ENCODE measurements at places on chromosomes 5 and 9.

DNA sequence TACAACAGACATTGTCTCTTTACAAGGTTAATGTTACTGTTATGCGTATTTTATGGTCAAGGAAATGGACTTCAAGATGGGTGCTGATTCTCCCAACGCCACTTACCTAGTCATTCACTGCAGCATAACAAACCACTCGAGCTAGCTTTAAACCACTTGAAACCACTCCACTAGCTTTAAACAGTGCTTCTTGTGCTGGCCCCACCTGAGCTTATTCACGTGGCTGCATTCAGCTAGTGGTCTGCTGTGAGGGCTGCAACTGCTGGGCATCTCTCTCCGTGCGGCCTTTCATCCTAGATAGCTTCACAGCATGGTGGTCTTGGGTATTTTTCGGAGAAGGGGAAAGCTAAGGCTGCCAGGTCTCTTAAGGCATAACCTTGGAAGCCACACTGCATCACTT, 3.5 kb upstream of the HRH2 start:
- no peak for DNase-seq

DNA sequence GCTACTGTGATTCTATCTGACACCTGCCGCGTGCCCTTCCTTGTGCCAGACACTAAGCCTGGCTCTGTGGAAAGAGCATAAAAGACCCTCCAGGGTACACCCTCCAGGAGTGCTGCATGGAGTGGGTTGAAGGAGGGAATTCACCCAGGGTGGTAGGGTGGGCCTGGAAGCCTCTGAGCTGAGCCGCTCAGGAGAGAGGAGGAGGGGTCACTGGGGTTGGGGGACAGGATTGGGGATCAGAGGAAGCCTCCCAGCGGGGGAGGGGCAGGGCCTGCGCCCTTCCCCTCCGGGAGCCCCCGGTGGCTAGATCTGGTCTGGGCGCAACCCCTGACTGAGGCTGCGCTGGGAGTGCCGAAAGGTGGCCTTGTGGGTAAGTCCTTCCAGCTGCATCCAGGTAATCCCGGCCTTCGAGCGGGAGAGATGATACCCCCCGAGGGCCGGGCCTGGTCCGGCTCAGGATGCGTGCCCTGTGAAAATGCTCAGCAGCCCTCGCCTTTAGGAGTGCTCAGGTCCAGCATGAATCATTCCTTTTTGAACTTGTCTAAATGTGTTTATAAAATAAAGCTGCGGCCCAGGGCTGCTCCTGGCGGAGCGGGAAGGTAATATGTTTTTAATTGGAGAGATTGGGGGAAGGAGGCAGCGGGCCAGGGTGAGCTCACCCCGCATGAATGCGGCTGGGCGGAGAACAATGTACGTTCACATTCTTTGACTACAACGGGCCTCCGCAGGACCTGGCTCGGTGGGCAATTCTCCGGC, 118.1 kb upstream of the SMIM23 start:
- DNase-seq = no peak

DNA sequence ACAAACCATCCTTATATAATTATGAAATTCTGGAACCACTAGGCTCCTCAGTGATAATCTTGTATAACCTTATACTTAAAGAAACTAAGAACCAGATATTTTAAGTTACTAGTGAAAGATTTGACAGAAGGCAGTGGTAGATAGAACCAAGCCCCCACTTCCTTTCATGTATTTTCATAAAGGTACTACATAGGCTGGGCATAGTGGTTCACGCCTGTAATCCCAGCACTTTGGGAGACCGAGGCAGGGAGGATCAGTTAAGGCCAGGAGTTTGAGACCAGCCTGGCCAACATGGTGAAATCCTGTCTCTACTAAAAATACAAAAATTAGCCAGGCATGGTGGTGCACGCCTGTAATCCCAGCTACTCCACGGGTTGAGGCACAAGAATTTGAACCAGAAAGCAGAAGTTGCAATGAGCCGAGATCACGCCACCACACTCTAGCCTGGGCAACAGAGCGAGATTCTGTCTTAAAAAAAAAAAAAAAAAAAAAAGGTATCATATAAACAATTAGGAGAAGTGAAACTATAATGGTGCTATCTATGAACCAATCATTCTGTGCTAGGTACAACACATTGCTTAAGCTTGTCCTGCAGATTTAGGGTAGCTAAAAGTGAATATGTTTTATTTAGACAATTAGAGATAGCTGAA, 27.9 kb upstream of the DTWD2 start:
- DNase-seq = no peak

- DNase-seq = no peak
These were observed 275.7 kb upstream of the MSX2 start for GRCh38 chr5:174448662-174449061.

DNA sequence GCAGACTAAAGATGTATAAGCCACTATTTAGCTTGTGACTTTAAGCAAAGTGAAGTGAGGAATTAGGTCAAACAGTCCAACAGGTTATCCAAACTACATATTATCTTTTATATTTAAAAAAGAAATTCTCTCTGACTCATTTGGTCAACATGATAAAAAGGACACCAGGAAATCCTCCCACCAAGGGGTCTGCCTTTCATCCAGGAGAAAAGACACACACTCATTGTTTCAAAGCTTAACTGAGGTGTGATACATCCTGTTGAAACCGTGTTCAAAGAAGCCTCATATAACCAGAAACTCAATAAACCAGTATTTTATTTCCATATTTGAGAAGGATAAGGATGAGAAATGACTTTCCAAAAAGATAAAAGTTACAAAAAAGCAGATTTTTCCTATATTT, 417.1 kb downstream of the HCN1 start:
- DNase-seq = no peak

DNA sequence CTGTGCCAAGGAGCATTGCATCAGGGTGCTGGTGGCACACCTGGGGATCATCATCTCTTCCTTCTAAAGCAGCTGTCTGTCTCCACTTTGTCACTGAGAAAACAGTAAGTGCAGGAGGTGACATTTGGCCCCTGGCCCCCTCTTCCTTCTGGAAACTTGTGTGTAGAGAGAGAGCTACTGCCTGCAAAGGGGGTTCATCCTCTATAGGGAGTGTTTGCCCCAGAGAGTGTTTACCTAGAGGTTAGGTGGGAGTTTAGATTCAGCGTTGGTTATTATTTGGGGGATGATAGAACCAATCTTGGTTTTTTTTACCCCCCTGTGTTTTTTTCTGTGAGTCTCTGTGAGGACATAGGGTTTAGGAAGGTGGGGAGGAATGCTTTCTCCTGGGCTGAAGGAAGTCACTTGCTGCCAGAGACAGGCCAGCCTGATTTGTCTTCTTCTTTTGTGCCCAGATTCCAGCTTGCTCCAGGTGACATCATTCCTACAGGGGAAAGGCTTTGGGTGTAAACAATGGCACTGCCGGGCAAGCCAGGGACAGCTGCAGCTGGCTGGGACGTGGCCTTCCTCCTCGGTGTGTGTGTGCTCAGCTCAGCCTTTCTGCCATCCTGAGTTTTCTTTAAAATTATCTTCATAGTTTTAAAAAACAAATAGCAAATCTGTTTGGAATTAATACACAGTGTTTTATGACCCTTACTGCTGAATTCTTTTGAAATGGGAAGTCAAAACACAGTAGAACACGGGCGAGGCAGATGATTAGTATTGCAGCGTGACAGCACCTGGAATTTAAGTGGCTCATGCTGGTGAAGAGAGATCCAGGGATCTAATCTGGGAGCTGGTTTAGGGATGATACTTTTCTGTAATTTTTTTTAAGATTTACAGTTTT, 24.5 kb downstream of the PRRC2B start:
- no peak for DNase-seq

DNA sequence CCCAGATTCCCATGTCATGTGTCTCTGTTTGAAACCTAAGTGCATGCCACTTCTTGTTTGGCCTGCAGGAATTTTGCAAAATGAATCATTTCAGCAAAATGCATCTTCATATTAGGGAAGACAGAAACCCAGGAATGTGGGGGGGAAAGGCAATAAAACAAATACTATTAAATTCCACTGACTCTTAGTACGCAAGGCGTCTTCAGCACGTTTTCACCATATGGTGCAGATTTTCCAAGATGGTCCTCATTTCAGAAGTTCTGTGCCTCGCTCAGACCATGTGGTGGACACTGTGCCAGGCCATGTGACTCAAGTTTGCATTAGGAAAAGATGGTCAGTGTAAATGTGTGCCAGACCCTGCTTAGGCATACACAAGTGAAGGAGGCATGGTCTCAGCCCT, 184.0 kb downstream of the ACTL7B start:
- no peak for DNase-seq

GRCh38 chr5:159877894-159878448, 38.3 kb upstream of the ADRA1B start:
- no peak for DNase-seq

DNA sequence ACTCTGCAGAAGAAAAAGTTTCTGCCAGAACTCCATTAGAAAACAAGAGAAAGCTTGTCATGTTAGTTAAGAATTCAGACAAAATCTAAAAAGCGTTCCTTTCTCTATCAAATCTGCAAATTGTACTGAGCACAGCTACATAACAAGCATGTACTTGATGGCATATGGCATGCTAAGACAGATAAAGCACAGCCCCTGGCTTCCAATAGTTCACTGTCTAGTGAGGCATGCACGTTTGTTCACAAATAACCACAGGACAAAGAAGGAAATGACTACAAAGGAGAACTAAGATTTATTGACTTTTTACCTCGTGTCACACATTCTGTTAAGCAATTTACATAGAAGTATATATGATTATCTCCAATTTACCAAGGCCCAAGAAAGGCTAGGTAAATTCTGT, 518.2 kb upstream of the TLE4 start:
- DNase-seq = no peak

DNA sequence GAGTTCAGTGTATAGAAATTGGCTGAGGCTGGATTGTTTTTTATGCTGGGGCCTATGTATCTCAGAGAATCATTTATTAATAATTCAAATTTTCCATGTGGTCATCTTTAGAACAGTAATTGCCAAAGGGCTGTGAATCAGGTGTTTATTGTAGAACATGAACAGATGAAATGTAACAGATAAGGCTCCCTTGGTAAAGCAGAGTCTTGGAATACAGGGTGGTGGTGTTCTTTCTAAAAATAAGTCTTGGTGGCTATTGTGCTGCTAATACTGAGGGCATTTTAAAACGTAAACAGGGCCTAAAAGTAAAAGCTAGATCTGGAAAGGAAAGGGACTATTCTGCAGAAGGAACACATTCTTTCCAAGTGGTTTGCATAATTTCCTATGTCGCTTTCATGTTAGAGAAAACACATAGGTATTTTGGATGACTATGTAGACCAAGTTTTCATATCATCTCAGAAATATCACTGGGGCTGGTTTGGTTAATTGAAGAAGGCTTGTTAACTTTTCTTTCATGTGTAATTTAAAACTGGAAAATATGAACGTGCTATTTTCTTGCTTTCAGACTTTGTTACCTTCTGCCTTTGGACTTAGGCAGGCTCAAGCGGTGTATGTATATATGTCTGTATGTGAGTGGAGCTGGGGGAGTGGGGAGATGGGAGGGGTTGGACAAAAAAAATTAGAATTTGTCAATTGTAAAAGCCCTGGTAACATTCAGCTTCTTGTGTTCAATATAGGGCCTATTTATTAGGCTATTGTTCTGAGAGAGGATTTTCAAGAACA, 119.9 kb upstream of the ANKRD55 start:
- no peak for DNase-seq

DNA sequence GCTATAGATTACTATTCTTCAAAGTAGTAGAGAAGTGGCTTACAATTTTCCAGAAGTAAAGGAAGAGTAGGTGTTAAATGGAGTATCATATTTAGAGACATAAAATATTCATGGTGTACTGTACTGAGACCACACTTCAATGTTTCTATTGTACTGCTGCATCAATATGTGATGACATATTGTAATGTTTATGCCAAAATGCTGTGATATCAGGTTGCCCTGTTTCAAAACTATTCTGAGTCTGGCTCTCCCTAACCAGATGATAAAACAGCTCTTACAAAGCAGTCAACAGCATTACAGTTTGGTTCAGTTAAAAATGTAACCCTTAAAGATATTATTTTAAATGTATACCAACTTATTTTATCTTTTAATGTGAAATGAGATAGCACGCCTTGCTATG, 30.8 kb upstream of the ACOT12 start:
- DNase-seq = no peak

GRCh38 chr5:56983593-56984361, 31.9 kb upstream of the MIER3 start:
- DNase-seq = no peak

DNA sequence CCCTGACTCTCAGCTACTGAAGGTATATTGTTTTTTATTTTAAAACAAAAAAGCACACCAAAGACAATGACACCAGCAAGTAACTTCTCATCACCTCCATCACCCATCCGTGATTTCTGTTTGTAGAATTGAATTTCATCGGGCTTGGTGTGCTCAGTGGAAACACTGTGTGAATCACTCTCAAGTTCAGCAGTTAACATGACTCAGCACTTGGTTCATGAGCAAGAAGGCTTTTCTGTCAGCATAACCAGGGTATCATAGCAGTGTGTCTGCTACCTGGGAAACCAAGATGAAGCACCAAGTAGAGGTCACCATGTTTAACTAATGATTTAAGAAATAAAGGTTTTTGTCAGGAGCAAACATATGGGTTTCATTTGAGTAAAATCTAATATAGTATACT, 123.7 kb downstream of the INSYN2B start:
- DNase-seq = no peak

- DNase-seq = no peak
These were observed 51.5 kb downstream of the AOPEP start for GRCh38 chr9:94778013-94778412.

DNA sequence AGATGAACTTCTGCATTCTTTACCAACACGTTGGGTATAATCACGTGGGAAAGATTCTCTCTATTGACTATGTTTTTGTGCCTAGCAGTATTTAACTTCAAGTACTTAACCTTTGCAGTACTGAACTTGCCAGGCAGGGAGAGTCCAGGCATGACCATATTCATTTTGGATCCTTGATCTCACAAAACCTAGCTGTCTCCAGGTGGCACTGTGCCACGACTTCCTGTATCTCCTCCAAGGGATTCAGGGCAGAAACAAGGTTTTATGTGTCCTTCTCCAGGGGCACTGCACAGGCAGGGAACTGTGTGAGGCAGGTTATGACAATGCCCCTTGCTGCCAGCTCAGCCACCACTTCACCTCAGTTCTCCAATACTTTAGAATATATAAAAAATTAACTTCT, 11.7 kb upstream of the IFNA5 start:
- no peak for DNase-seq

- peak; percentile 68 for DNase-seq
These were observed 32.1 kb downstream of the NAIF1 start for GRCh38 chr9:128034821-128035652.

DNA sequence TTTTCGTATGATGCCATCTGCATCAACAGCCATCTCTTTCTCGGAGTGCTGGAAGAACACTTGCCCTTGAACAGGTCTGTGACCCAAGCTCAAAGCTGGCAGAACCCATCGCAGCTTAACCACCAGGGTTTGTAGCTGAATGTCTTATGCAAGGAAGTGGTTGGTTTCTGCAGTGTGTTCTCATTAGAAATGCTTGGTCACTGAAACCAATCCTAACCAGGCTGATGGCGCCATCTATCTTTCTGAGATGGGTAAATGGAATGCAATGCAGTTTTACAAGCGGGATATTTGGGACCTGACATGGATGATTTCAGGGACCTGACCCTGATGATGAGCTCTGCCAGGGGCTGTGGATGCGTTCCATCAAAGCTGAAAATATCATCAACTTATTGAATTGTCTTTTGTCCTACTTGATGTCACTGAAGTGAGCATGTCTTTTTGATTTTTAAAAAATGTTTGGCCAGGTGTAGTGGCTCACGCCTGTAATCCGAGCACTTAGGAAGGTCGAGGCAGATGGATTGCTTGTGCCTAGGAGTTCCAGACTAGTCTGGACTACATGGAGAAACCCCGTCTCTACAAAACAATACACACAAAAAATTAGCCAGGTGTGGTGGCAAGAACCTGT, 28.7 kb downstream of the DMRT3 start:
- no peak for DNase-seq

- DNase-seq = no peak
These were observed 20.2 kb upstream of the GNPDA1 start for GRCh38 chr5:142032747-142033631.
